Hematopoietic multipotent progenitor cell treated with erythropoietin and hydrocortisone succinate and interleukin-3 and kit ligand, for 8 days (in vitro differentiated cells): ENCODE measurements at places on chromosomes 13 and 19.

GRCh38 chr19:45251452-45252354 is 632 bp downstream of the MARK4 start:
- no peak for DNase-seq

- no peak for DNase-seq
These were observed 110.8 kb downstream of the TNFRSF19 start for GRCh38 chr13:23680845-23681669.

DNA sequence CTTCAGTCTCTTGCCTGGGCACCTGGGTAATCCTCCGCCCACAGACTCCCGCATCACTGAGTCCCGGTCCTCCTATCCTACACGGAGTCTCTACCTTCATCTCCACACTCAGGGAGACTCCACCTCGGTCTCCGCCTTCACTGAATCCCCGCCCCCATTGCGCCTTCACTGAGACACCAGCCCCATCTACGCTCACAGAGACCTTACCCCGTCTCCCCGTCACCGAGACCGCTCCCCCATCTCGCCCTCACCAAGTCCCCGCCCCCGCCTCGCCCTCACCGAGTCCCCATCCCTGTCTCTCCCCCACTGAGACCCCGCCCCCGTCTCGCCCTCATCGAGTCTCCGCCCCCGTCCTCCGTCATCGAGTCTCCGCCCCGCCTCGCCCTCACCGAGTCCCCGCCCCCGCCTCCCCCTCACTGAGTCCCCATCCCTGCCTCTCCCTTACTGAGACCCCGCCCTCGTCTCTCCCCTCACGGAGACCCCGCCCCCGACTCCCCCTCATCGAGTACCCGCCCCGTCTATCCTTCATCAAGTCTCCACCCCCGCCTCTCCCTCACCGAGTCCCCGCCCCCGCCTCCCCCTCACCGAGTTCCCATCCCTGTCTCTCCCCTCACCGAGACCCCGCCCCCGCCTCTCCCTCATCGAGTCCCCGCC is 23.1 kb upstream of the ZNF846 start:
- peak; percentile 91 for DNase-seq

DNA sequence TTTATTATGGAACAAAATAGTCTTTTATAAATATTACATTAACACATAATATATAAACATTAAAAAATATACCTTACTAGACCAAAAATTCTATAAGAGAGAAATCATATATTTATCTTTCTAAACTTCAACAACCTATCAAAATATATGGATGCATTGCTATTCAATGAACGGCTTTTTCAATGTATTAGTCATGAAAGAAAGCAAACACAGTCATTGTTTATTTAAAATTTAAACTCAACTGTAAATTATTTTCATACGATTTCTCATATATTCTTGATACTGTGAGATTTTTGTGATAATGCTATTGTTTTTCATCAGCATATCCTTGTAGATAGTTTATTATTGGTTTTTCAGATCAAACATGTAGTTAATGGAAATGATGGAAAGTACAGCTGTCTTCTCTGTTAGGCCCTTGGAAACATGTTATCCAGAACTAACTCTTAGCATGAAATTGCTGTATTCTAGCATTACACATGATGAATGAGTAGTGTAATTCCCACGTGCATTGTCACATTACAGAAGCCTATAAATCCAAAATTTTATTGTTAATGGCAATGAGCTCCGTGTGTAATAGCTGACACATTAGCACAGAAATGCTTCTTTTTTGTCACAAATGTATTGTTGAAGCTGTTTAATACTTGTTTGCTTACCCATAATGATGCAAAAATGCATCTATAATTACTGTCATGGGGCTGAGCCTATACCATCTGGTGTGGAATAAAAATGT is 1639.9 kb downstream of the SLITRK5 start:
- no peak for DNase-seq

DNA sequence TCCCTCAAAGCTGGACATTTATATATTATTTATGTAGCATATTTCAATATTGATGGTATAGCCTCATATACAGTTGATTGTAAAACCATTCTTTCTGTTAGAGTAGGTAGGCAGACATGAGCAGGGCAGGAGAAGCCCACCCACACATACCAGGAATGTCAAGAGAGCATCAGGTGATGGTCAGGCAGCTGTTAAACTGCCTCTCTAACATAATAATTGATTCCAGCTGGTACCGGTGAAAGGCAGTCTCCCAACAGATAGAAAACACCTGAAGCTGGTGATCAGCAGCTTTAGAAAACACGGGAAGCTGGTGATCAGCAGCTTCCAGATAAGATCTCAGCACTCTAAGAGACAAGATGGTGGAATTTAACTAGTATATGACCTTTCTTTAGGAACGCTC is 132.9 kb downstream of the SLITRK6 start:
- DNase-seq, result no peak

DNA sequence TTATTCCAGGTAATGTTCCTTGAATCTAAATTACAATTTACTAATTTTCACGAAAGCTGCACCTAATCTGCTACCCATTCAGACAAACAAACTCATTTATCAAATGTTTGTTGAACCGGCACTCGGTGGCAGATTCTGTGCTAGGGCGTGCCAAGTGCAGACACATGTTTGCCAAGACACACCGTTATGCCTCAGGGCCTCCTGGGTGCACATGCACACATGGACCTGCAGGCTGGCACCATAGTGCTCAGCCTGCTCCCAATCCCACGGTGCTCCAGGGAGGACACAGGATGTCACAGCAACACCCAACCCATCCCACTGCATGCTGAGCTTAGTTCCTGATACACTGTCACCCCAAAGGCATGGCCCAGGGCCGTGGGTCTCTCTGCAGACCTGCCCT is 7.7 kb downstream of the SCGB2B2 start:
- DNase-seq, result no peak

- no peak for DNase-seq
These were observed 209.4 kb downstream of the FOXO1 start for GRCh38 chr13:40456979-40457553.

DNA sequence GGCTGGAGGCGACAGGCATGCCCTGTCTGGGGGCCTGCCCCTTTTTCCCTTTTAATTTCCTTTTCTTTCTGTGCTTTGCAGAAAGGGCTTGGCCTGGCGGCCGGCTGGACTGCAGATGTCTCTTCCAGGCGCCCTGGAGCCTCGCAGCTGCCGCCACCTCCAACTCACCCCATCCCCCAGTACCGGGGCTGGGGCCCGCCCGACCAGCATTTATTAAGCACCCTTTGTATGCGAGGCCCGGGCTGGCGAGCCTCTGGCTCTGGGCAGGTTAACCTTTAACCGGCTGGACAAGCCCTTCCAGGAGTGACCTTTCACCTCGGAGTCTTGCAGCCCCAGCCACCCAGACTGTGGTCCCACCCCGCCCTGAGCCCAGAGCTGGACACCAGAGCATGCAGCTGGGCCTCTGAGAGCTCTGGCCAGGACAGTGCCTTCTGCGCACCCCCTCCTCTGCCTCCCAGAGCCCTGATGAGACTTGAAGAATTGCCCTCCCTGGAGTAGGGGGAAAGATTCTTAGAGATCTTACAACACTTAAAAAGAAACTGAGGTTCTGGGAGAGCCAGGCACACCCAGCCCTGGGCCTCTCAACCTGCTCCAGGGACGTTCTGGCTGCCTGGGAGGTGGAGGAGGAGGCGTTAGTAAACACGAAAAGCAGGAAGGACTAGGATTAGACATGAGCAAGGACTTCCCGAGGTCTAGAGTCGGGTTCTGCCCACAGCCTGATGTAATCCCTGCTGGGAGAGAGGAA is 1.1 kb upstream of the NR2F6 start:
- DNase-seq, result no peak

- no peak for DNase-seq
These were observed 1796.5 kb upstream of the MIR17HG start for GRCh38 chr13:89550938-89551337.

- no peak for DNase-seq
These were observed 415.2 kb upstream of the SGCG start for GRCh38 chr13:22765547-22765946.

DNA sequence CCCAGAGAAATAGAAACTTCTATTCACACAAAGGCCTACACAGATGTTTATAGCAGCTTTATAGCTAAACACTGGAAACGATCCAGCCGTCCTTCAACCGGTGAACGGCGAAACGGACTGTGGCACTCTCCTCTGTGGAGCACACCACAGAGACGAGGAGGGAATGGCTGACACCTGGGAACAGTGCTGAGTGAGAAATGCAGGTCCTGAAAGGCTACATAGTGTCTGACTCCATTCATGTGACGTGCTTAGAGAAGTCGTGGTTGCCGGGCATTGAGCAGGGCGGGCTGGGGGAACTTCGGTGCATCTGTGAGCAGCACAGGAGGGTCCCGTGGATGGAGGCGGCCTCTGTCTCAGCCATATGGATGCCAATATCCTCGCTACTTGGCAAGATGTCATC is 3.1 kb upstream of the GRK1 start:
- DNase-seq, result no peak

DNA sequence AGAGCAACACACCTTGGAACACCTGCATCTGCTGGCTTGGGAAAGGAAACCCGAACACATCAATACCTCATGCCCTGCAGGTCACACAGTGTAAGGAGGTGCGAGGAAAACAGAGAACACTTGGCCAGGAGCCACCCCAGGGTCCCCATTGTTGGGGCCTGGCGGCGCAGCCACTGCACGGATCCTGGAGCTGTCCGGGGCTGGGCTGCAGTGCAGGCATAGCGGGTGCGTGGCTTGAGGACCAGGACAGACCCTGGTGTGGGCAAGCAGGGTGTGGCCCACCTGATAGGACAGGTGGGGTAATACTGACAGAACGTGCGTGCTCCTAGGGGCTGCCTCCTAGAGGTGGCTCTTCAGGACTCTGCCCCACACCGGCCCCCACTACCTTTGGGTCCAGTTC is 16.8 kb upstream of the TMEM160 start:
- no peak for DNase-seq

- DNase-seq, result no peak
These were observed 87.4 kb downstream of the SLC15A1 start for GRCh38 chr13:98664924-98665637.

DNA sequence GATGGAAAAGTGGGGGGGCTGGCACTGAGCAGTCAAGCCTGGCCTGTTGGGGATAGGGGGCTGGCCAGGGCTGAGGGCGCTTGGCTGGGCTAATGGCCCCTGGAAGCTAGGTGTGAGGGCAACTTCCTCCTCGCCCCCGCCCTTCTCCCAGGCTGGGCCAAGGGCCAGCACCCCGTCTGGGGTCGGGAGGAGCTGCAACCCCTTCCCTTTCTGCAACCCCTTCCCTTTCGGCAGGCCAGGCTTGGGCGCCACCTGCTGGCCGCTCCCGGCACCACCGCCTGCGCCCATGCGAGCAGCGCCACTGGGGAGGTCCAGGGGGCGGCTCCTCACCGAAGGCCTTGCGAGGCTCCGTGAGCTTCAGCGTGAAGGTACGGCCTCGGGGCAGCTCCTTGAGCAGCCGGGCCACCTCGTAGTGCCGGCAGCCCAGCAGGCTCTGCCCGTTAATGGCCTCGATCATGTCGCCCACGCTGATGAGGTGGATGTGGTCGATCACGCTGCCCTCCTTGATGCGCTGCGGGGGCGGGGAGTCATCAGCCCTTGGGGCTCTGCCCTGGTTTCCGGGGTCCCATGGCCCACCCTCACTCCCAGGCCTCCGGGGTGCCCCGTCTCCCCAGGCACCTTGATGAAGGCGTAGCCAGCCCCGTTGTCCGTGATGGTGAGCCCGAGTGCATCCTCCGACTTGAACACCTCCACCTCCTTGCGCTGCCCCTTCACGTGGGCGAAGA is 5.0 kb upstream of the PTGER1 start:
- DNase-seq, result peak; percentile 33

- peak; percentile 33 for DNase-seq
These were observed 7.3 kb downstream of the NKPD1 start for GRCh38 chr19:45153339-45154063.

DNA sequence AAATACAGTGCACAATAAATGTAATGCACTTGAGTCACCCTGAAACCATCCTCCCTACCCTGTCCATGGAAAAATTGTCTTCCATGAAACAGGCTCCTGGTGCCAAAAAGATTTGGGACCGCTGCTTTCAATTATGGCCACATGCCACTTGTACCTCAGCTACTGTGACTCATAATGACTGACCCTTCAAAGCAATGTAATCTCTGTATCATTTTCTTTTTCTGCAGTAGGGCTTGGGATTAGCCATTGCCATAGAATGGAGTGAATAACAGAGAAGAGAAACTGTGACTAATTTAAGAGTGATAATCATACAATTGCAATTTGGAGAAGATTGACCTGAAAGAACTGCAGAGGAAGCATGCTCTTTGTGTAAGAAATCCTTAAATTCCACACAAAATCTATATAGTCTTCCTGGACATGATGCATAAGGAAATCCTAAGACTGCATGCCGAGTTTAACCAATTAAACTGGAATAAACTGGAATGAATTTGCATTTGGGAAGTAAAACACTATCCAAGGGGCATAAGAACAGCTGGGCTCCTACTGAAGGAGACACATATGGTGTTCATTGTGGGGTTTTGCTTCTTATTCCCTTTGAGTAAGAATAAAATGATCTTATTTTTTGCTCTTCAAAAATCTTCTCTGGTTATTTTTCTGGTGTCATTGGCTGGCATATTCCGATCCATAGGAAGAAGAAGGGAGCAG is 59.5 kb upstream of the SLC7A1 start:
- no peak for DNase-seq

DNA sequence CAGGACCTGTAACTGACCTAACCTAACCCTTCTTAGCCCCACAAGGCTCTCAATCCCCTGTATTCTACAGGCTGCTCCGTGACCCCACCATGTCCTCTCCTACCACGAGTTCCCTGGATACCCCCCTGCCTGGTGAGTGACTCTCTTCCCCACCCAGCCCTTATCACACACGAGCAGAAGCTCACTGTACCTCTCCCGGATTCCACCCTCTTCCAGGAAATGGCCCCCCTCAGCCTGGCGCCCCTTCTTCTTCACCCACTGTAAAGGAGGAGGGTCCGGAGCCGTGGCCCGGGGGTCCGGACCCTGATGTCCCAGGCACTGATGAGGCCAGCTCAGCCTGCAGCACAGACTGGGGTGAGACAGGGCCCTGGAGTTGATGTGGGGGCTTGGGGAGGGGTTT is 1.3 kb downstream of the NR1H2 start:
- peak; percentile 91 for DNase-seq

- no peak for DNase-seq
These were observed 4.0 kb downstream of the ZBTB7A start for GRCh38 chr19:4062419-4063368.

- no peak for DNase-seq
These were observed 339.4 kb downstream of the SPRY2 start for GRCh38 chr13:80001510-80001842.

DNA sequence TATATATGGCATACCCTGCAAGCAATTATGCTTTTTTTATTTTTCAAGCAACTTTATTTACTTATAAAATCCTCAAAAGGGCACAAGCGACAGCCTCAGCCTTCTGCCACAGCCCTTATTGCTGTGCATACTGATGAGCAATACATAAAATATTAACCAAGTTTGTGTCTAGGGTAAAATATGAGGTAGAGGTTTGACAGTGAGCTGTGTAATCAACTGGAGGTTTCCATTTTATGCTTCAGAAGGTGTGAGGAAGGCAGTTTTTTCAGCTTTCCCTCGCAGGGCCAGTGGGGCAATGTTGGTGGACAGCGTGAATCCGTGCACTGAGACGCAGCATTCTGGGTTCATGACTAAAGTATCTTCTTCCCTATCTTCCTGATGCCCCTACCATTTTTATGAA is 310.4 kb downstream of the IRS2 start:
- DNase-seq, result no peak
